ENCODE measurements at places on chromosomes 12 and 14.

DNA sequence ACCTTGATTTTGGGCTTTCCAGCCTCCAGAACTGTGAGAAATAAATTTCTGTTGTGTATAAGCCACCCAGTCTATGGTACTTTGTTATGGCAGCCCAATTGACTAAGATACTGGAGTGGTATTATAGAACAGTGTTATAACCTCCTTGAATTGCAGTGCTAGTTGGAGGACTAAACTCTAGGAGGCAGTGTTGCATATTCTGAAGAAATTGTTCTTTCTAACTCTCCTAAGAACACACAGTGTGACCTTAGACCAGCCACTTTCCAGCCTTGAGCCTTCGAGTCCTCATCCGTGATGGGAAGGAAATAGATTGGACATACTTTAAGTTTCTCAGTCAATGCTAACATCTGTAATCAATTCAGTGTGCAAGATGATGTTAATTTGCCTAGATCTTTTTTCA, 22.4 kb upstream of the LRRC10 start:
- DNase-seq: no peak

- DNase-seq: no peak
Observed at GRCh38 chr14:60989599-60989998, 8.6 kb downstream of the SLC38A6 start.

DNA sequence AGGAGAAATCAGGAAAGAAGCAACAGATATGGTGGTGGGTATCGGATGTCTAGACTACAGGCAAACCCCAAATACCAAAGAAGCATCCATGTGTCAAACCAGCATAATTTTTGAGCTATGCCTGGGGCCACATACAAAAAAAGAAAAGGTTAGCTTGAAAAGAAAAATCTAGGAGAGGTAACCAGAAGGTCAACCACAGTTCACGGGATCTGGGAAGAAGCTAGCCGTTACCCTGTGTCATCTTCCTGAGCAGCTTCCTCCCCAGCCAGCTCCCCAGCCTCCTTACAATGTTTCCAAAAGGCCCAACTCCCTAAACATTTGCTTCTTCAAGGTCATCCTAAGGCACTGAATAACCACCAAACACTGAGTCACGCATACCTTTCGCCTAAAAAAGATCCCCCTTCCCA, 3.1 kb downstream of the SINHCAF start:
- no peak for DNase-seq

DNA sequence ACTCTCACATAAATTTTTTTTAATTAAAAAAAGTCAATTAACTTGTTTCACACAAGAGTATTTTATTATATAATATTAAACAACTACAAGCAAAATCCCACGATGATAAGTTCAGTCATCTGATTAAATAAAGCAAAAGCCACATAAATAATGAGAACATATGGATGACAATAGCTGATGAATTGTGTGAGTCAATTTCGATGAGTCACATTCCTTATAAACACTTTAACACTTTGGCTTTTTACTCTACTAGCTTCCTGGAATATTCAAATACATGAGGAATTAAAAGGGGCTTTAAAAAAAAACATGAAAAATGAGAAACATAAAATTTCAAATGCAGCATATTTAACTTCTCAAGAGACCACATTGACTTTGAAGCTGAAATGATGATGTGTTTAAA, 95.3 kb downstream of the BCAT1 start:
- DNase-seq: no peak

DNA sequence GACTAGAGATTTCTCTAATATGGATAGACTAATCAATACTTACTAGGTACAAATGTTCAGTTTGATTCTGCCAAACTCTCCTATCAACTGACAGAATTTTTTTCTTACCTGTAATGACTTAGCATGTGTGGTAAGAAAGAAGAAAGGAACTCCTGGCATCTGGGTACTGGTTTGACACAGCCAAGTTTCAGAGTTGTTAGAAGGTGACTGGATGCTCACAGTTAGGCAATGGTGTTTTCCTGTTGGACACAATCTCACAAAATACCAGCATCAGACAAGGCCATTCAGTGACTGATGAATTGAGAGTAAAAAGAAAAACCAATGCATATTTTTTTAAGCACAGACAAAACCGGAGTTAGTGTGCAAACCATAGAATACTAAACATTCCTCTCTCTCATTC, 4.2 kb downstream of the MUCL1 start:
- DNase-seq: no peak

- peak; percentile 93 for DNase-seq
Observed at GRCh38 chr12:108616941-108617858, 16.5 kb downstream of the SELPLG start.

DNA sequence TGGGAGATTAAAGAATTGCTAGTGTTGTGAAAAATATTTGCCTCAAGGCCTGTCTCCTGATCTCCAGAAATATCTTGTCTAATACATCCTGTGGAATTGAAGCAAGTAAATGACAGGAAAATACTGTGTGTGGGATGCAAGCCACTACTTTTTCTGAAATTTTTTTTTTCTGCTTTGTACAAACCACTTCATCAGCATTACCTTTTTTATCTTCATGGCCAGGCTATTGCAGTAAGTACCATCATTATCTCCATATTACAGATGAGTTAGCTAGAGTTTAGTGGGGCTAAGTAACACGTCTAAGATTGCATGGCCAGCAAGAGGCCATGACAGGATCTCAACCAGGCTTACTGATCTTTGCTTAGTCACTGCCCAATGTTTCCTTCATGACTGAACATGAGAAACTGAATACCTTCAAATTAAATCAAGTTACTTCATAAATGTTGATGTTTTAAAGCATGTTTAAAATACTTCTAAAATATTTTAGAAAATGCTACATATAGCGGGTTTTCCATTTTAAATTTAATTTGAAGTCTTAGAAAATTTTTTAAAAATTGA, 273.7 kb downstream of the SLC6A15 start:
- DNase-seq: no peak

- no peak for DNase-seq
Observed at GRCh38 chr14:66081594-66082376, 404.4 kb upstream of the CCDC196 start.

DNA sequence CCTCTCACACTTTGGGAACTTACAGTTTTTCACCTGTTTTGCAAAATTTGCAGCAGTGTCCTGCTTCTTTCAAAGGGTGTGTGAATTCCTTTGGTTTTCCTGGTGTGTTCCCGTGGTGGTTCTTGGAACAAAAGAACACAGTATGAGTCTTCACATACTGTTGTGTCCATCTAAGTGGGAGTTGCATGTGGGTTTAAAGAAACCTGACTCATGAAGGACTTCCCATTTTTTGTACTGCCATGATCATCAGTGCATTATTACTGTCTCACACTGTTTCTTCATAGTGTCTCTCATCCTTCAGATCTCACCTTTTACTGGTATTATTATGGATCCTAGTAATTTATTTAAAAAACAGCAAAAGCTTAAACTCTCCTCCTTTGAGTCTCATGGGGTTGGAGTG, 3.8 kb upstream of the GZMH start:
- no peak for DNase-seq

GRCh38 chr12:56581418-56582145, 48.5 kb downstream of the BAZ2A start:
- DNase-seq: peak; percentile 35

DNA sequence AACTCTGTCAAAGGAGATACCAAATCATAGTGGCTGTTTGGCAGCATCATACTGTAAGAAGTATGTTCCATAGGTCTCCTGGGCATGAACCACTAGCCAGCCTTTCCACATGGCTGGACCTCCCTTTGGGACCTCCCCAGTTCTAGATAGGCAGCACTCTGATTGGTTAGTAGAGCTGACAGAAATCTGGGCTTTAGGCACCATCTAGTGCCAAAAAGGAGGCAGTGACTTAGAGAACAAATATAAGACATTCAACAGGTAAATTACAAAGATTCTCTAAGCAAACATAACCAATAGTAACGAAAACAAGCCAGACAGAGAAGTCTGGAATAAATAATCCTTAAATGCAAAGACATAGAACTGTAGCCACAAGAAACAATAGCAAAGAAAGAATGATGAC, 148.0 kb upstream of the PDE3A start:
- peak; percentile 5 for DNase-seq

DNA sequence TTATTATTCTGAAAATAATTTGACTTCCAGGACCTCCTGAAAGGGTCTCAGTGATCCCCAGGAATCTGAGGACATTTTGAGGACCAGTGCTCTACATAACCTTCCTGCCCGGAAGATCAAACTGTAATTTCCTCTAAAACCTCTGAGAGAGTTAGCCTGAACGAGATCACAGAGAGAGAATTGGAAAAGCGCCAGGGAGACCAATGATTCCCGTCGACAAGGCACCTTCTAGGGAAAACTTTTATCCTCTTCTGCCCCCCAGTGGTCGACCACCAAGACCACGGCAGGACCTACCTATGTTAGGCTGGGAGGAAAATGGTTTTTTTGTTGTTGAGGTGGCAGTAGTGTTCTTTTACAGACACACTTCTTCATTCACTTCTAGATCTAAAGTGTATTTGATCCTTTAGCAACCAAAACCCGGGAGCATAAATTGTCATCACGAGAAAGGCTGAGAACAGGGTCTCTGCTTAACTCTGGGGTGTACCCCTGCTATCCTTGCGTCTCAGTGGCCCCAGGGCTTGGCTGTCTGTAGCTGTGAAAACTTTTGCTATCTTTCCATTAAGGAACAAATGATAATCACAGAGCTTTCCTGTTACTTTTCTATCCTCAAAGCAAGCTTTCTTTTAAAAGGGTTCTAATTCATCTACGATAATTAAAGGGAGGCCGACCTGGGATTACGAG, 62.9 kb upstream of the NID2 start:
- DNase-seq: peak; percentile 4

GRCh38 chr14:49982082-49982481, 89.2 kb downstream of the ARF6 start:
- DNase-seq: no peak

- DNase-seq: no peak
Observed at GRCh38 chr12:63904653-63905052, 60.2 kb downstream of the SRGAP1 start.

DNA sequence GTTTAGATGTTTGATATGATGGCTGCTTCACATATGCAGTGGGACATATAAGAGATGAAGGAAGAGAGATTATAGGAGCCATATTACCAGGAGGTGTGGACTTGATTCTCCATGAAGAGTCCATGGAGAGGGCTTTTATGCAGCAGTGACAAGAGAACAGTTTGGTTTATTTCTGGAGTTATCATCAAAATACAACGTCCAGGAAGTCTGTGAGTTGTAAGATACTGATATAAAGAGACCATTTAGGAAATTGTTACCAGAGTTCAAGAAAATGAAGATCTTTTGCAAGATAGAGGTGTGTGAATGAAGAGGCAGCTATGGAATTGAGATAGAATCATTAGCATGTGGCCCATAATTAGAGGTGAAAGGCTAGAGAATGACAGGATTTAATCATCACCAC, 431.7 kb downstream of the NPAS3 start:
- DNase-seq: no peak

DNA sequence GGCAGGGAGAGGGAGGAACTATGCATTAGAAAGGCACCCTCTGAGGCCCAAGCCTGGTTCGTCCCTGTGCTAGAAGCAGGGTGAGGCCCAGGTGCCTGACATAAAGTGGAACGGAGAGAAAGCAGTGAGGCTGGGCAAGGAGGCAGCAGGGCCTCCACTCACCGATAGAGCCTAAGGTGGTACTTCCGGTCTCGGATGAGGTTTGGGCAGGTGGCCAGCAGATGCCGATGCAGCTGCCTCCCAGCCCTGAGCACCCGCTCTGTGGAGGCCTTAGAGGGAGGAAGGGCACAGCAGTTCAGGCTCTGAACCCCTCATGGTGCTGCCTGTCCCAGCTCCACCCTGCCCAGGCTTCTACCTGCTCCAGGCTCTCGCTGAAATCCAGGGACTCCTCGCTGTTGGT, 7.1 kb downstream of the RAPGEF3 start:
- no peak for DNase-seq

DNA sequence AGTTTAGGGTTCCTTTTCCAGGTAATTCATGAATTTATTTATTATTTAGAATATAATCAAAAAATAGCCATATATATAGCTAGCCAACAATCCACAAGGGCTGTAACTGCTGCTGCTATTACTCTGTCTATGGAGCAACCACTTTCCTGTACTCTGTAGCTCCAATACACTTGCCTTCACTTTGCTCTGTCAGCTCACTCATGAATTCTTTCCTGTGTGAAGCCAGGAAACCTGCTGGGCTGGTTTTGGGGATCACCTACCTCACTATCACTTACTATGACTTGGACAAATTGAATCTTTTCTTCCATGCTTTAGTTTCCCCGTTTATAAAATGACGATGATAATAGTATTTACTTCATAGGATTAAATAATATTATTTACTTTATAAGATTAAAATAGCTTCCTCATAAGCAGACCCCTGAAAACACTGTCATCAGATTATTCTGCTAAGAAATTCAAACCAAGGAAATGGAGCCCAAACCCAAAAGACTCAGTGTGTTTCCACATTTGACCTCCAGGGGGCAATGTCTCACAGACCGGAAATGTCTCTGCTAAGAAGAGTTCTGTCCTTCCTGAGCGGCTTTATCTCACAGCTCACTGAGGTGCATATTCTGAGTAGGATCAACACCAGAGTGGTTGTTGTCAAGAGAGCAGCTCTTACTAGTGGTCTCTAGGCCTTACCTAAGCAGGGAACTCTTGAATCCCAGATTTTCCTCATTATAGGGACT, 457.1 kb downstream of the DAD1 start:
- DNase-seq: no peak

GRCh38 chr14:77849711-77850110, 49.8 kb downstream of the ADCK1 start:
- no peak for DNase-seq

GRCh38 chr14:96224480-96225096, 19.9 kb downstream of the BDKRB2 start:
- DNase-seq: no peak

GRCh38 chr12:130214686-130215395, 52.6 kb downstream of the FZD10 start:
- DNase-seq: no peak

- DNase-seq: no peak
Observed at GRCh38 chr12:106974511-106974910, 12.4 kb downstream of the MTERF2 start.

DNA sequence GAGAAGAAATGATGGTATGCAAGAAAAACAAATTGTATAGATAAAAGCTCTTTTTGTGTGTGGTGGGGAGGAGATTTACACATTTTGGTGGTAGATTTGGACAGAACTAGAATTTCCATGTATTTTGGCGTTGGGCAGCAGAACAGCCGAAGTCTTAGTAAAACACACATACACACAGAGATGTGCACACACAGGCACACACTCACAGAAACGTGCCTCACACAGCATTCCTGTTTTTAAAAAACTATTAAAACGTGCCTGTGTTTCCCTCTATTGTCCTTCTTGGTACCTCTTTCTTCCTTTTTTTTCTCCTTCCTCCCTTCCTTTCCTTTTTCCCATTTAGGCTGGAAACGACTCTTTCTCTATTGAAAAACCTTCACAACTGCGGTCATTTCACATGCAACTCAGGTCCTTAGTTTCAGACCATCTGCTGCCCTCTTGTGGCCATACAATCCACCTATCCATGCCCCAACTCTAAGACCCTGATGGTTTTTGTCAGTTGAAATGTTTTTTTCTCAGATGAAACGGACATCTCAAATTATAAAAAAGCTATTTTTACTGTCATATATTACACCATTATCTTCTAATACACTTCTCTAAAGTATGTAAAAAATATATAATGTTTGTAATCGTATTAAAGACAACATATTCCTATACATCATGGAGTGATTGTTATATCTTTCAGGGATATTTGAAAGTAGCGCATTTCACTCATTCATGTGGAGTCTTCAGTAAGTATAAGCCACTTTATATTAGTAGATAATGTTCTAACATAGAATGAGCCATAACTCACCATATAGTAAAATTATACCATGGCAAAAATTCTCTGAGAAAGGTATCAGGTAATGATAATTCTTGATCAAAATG, 386.7 kb upstream of the NOVA1 start:
- DNase-seq: no peak
